ENCODE measurements at places on chromosomes 7 and 10.
A peak's percentile ranks its signal among the peaks of the same experiment; 100 is the strongest.

DNA sequence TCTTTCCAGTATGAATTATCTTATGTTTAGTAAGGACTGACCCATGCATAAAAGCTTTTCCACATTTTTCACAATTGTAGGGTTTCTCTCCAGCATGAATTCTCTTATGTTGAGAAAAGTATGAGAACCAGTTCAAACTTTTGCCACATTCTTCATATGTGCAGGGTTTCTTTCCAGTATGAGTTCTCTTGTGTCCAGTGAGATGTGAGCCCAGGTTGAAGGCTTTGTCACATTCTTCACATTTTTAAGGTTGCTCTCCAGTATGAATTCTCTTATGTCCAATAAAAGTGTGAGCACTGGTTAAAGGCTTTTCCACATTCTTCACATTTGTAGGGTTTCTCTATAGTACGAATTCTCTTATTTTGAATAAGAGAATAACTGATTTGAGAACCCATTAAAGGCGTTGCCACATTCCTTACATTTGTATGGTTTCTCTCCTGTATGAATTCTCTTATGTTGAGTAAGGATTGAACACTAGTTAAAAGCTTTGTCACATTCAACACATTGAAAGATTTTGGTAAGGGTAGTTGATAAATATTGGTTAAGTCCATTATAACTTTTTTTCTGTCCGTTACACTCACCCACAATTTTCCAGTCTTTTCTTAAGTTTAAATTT lies 911.0 kb upstream of the ZNF722 start:
- DNase-seq, result no peak

DNA sequence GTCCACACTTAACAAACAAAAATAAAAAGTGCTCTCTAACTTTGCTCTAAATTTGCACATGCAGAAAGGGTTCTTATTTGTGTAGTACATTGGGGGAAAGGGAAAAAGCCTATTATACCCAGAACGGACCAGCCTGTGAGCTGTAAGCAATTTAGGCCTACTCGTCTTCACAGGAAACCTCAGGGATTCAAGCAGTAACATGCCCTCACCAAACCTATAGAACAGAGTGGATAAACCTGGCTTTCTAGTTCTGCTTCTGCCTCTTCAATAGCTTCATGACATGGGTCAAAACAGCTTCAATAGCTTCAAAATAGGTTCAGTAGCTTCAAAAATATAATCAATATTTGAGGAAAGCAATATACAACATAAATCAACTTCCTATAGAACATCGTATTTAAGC lies 163.7 kb downstream of the ARL4A start:
- DNase-seq, result no peak

- DNase-seq, result no peak
Observed at GRCh38 chr10:133067149-133068105, 20.3 kb upstream of the ADGRA1 start.

DNA sequence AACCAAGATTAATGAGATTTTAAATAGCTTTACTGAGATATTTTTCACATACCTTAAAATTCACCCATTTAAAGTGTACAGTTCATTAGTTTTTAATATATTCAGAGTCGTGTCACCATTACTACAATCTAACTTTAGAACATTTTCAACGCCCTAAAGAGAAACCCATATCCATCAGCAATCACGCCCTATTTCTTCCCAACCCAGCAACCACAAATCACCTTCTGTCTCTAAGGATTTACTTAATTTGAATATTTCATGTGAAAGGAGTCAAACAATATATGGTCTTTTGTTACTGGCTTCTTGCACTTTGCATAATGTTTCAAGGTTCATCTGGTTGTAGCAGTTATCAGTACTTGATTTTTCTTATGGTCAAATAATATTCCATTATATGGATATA lies 25.1 kb upstream of the PDZD8 start:
- peak; percentile 40 for DNase-seq

GRCh38 chr7:155864271-155864985 lies 52.2 kb upstream of the SHH start:
- DNase-seq, result no peak

- no peak for DNase-seq
Observed at GRCh38 chr7:159007996-159008389, 136.7 kb downstream of the VIPR2 start.

GRCh38 chr10:11434324-11434723 lies 177.1 kb downstream of the USP6NL start:
- DNase-seq, result no peak

DNA sequence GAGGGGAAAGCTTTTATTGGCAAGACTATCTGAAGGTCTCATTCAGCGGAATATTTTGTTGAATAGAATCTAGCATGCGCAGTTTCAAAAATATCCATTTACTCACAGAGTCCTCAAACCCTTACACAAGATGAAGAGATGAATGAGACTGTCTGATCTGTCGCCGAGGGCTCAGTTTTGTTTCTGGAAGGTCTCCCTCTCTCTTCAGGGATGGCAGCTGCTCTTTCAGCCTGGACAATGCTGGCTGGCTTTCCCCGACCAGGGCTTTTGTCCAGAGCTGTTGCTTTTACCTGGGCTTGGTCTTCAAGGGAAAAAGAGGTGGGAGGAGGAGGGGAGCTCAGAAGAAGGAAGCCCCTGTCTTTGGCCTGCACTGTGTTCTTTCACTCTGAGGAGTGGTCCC lies 81.9 kb upstream of the BTBD16 start:
- no peak for DNase-seq

GRCh38 chr7:31107106-31108090 lies 55.3 kb downstream of the ADCYAP1R1 start:
- no peak for DNase-seq

DNA sequence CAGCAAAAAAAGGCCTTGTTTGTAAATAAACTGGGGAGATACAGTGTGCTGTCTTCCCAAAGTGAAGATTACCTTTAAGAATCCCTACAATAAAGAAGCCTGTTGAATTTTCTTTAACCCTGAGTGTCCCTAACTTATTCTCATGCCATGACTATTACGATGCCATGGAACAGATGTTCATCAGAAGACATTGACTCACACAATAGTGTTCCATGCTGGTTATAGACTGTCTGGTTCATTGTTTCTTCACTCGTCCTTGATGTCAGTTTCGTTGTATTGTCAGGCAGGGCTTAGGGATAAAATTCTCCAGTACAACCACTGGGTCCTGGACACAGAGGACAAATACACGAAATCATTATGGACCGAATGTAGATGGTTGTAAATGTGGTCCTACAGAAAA lies 36.2 kb upstream of the BMPER start:
- DNase-seq, result no peak

DNA sequence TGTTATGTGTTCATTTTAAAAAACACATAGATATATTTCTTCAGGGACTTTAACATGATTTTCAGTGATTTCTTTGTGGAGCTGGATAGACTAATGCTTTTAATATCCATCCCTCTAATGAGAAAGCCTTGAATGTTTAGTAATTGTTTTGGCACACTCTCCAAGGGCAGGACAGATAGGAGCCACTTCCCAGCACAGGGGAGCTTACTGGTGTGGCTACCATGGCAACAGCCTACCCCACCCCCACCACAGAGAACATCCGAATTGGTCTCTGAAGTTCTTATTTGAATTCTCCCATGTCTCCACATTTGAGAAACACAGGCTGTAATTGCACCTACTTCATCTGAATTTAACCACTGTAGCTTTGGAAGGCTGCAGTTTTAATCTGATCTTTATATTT lies 87.7 kb downstream of the PRKG1 start:
- DNase-seq, result no peak

DNA sequence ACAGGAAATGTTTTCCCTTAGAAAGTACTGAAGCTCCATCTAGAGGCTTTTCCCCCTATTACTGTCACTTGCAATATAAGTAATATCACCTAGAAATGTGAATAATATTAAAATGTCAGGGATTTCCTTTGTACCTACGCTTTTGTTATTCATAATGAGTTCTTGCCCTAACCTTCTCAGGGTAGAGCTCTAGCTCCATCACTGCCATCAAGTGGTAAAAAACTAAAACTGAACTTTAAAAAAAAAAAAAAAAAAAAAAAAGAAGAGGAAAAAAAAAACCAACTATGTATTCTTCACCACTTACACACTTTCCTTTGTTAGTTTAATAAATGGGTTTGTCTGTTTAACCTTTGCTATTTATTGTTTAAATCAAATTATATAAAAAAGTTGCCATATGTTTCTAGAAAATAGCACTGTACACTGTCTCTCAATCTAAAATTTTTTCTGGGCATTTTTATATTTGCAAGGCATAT lies 49.9 kb downstream of the DNAJC1 start:
- DNase-seq, result no peak

- no peak for DNase-seq
Observed at GRCh38 chr10:80477-81105, 31.5 kb upstream of the TUBB8 start.

- no peak for DNase-seq
Observed at GRCh38 chr10:29908962-29909361, 150.4 kb downstream of the JCAD start.

DNA sequence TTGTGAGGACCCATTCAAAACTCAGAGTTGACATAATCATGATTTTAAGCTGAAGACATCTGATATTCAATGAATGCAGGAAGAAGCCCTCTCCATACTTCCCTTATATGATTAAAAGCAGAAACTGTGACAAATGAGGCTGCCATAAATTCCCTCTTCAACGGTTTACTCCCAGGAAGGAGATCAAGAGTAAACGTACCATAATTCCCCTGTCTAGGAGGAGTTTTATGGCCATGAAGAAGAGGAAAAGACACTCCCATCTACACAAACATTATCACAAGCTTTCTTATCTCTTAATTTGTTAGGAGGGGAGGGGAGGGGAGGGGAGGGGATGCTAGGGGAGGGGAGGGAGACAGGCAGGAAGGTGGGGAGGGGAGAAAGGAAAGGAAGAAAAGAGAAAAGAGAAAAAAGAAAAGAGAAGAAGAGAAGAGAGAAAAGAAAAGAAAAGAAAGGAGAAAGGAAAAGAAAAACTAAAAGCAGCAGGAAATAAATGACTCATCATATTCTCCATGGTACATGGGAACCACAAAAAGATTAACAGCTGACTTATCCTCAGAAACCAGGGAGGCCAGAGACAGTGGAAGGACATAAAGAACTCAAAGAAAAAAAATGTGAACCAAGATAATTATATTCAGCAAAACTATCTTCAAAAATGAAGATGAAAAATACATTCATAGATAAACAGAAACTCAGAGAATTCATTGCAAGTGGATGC lies 121.6 kb downstream of the ALOX5 start:
- DNase-seq, result no peak

DNA sequence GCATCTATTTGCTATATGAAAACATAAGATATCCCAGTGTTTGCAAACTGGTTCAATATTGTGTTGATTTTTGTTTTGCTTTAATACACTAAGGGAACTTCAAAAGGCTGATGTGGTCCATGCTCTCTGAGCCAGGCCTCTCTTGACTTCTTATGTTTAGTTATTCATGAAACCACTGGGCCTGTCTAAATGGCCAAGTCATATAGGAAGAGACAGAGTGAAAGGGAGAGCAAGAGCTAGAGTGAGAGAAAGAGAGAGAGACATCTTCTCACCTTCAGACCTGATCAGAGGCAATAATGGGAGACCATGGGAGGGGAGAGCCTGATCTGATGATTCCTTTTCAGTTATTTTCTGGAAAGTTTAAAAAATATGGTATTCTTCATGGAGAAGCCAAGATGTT lies 6.1 kb upstream of the FAS start:
- no peak for DNase-seq

- DNase-seq, result no peak
Observed at GRCh38 chr7:29071203-29071874, 75.0 kb downstream of the CPVL start.

DNA sequence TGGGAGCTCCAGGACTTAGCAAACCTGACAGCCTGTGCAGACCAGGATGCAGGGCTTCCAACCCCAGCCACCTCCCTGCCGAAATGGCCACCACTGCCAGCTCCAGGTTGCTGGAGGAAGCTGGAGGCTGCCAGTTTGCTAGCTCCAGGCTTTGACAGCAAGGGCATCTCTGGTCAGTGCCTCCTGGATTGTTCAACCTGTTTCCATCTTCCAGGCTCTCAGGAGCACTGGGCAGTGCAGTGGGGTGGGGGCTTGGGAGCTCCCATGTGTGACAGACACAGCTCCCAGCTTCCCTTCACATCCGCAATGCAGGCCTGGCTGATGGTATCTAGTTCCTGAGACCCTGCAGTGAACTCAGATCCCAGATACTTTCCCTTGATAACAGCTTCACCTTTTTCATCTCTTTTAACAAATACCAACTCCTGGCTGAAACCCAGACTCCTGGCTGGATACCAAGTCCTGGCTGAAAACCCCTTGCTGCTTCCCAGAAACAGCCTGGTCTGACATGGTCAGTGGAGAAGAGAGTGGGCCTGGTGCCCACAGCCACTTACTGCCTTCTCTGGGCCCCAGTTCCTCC lies 20.8 kb upstream of the RET start:
- DNase-seq, result no peak

- DNase-seq, result no peak
Observed at GRCh38 chr7:10300577-10300976, 673.1 kb upstream of the PHF14 start.

- no peak for DNase-seq
Observed at GRCh38 chr7:91566402-91566732, 302.1 kb downstream of the FZD1 start.

- DNase-seq, result no peak
Observed at GRCh38 chr10:34474009-34474376, 341.1 kb downstream of the PARD3 start.

DNA sequence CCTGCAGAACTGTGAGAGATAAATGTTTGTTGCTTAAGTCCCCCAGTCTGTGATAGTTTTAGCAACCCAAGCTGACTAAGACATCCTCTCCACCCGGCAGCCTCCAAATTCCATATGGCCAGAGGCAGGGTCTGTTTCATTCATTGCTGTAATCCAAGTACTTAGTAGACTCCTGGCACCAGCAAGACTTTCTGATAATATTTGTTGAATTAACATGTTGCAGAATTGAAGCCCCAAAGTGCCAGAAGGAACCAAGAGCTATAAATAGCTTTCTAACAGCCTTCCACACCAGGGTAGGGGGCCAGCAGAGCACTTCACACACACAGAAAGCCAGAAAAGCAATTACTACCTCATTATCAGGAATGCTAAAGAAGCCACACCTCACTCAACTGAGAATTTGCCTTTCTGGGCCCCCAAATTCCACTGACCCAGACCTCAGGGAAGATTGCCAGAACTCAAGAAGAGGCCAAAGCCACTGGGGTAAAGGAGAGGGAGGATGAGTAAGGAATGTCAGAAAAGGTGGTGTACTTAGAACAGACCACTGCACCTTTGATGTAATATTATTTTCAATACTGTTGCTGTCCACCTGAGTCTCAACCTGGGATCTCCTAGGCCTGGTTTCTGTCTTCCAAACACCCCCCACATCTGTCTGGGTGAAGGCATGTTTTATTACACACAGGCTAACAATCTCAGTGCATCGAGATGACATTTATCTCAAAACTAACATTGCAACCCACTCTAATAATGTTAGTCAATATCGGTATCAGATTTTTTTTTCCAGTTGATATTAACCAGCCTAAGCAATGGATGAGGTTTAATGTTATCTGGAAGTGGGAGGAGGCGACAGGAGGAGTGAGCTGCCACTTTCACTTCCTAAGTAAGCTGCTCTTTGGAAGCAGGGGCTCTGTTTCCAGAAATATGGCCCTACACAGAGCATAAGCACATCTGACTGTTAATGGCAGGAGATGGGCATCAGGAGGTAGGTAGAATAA lies 5.5 kb downstream of the NOD1 start:
- no peak for DNase-seq

Measured in HAP-1 (cell line).